ENCODE measurements at places on chromosomes 7 and 10. TPM values are rescaled to one million over a fixed set of nuclear protein-coding genes. Genes with fewer than 3 reads are reported as not detected.

DNA sequence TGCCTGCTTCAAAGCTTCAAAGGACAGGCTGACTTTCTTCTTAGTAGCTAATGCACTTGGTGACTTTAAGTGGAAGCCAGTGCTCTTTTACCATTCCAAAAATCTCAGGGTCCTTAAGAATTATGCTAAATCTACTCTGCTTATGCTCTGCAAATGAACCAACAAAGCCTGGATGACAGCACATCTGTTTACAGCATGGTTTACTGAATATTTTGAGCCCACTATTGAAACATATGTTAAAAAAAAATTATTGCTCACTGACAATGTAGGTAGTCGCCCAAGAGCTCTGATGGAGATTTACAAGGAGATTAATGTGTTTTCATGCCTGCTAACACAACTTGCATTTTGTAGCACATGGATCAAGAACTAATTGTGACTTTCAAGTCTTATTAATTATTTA lies 258.2 kb upstream of the HGF start:
- no peaks in the 10 kb centered on the region for H3K27me3 ChIP-seq
- no peaks in the 10 kb centered on the region for H3K36me3 ChIP-seq
- DNase-seq: no peak
- no peaks in the 10 kb centered on the region for H3K4me1 ChIP-seq
- H3K27ac ChIP-seq: no peak overlapping the region
- no peak overlapping the region for H3K4me3 ChIP-seq

DNA sequence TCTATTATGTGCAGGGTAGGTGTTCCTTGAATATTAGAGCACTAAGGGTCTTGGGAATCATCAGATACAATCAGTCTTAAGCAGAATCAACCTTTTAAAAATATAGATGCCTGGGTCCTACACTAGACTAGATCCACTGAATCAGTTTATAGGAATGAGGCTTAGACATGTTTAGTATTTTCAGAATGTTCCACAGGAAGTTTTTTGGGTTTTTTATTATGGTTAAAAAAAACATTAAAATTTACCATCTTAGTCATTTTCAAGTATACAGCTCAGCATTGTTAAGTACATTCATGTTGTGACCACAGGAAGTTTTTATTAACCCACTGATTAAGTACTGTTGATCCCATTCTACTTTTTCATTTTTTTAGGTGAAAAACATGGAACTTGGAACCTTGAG lies 135.7 kb downstream of the LCOR start:
- no peak for DNase-seq
- no peak overlapping the region for H3K27ac ChIP-seq
- no peaks in the 10 kb centered on the region for H3K4me1 ChIP-seq
- no peaks in the 10 kb centered on the region for H3K27me3 ChIP-seq
- H3K36me3 ChIP-seq: no peaks in the 10 kb centered on the region
- no peak overlapping the region for H3K4me3 ChIP-seq

DNA sequence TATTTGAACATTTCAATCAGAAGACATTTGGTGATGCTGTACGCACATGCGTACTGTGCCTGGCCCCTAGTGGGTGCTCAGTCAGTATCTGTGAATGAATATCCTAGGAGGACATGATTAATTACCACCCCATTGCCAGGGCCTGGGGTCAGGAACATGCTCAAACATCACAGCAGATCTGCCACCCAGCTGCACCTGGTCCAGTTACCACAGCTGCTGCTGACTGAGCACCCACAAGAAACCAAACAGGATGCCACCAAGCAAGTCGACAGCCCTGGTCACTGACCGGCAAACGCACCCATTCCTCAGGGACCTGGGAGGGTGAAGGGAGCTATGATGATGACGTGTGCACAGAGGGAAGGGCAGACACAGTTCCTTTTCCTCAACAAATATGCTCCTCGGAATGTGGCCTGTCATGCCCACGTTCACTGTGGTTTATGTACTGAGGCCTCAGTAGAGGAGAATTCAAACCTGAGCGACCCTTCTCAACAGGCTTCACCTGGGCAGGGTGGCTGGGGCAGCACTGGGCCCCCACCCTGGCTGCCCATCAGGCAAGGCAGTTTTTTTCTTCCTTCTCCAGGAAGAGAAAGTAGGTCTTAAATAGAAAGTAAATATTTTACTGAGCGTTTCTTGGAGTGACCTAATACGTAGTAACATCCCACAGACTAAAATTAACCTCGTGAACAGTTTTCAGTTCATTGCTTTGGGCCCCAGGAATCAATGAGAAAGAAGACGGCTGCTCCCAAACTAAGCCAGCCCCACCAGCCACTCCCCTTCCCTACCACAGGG lies 13.4 kb downstream of the CTBP2 start:
- H3K4me3 ChIP-seq: no peak overlapping the region
- H3K27me3 ChIP-seq: peaks cover 8% of the 10 kb centered on the region
- peaks cover 41% of the 10 kb centered on the region for H3K4me1 ChIP-seq
- peaks cover 35% of the 10 kb centered on the region for H3K36me3 ChIP-seq
- H3K27ac ChIP-seq: peak overlapping the region; percentile 78
- no peak for DNase-seq

CDK14 gene
- 30.2 TPM for total RNA-seq

DNA sequence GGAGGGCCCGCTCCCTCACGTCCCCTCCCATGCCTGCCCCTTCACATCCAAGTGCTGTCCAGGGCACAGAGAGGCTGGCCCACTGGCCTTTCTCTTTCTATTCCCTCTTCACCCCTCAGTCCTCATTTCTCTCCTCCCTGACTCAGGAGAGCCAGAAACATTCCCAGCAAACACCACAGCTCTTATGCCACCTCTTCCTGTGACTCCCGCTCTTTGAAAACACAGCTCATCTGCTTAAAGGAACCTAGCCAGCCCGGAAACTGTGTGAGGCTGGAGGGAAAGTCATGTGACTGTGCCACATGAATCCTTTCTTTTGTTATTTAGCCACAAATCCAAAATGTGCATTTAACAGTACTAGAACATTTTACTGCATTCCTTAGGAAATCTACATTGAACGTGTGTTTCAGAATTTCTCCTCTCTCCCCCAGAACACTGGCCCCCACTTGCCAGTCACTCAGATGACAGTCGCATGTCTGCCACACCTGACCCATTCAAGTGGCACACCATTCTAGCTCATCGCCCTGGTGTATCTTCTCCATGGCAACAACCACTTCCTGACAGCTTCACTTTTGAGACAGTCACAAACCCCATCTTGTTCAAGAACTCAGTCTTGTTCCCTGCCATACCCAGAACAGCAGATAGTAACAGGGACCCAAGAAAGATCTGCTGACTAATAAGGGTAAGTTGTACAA lies 42.8 kb downstream of the GRB10 start:
- peaks cover 43% of the 10 kb centered on the region for H3K4me1 ChIP-seq
- H3K36me3 ChIP-seq: peaks cover 11% of the 10 kb centered on the region
- no peak for DNase-seq

GDF2 gene
- total RNA-seq: not detected

- H3K27ac ChIP-seq: no peak overlapping the region
- peaks cover 6% of the 10 kb centered on the region for H3K27me3 ChIP-seq
- no peaks in the 10 kb centered on the region for H3K36me3 ChIP-seq
- H3K4me3 ChIP-seq: no peak overlapping the region
Measured at GRCh38 chr7:91710881-91711280, 169.6 kb downstream of the MTERF1 start.

- DNase-seq: no peak
- H3K4me3 ChIP-seq: no peak overlapping the region
- H3K27me3 ChIP-seq: peaks cover 2% of the 10 kb centered on the region
- H3K27ac ChIP-seq: no peak overlapping the region
- no peaks in the 10 kb centered on the region for H3K36me3 ChIP-seq
Measured at GRCh38 chr10:97631098-97631497, 2.2 kb downstream of the MORN4 start.

EBLN1 gene
- total RNA-seq: not detected

DNA sequence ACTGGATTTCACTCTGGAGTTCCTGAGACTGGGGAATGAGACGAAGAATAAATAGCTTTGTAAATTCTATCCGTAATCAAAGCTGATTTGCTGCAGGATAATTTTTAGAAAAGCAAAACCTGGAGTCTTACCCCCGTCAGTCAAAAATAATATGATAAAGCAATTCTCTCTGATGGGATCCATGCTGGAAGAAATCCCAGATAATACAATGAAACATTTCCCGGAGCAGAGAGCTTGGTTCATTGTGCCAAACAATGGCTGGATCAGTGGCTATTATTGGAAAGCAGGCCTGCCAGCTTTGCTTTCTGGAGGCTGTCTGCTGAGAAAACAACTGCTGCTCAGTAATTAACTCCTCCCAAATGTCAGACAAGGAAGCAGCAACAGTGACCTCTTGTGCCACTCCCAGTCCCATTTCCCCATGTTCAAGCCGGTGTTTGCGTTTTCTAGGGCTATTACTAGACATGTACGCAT lies 609.4 kb upstream of the PCDH15 start:
- no peak overlapping the region for H3K4me3 ChIP-seq
- DNase-seq: peak; percentile 38
- peak overlapping the region; percentile 50 for H3K27ac ChIP-seq
- no peaks in the 10 kb centered on the region for H3K27me3 ChIP-seq

EN2 gene
- 2.1 TPM for total RNA-seq

- H3K4me1 ChIP-seq: peaks cover 43% of the 10 kb centered on the region
- H3K27ac ChIP-seq: no peak overlapping the region
- DNase-seq: no peak
- H3K4me3 ChIP-seq: peak overlapping the region; percentile 89
- H3K36me3 ChIP-seq: peaks cover 43% of the 10 kb centered on the region
Measured at GRCh38 chr7:2843191-2843685, 870 bp downstream of the GNA12 start.

- H3K36me3 ChIP-seq: peaks cover 3% of the 10 kb centered on the region
- no peaks in the 10 kb centered on the region for H3K27me3 ChIP-seq
Measured at GRCh38 chr7:104160375-104160774, 47.4 kb downstream of the ORC5 start.

DNA sequence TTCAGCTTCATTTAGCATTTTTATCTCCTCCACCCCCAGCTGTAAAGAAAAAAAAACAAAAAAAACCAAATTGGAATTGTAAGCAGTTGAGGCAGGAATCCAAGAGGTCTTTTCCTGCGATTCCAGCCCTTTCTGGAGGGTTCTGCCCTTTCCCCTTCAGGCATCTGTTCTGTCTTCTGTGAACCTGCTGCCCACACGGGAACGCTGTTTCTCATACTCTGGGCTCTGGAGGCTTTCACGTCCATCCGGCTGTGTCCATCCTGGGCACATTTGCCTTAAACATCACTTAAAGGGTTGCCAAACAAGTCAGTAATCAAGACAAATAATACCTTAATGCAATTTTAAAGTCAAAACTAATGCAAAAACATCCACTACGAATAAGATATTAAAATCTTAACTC lies 302.8 kb upstream of the PITRM1 start:
- peaks cover 3% of the 10 kb centered on the region for H3K36me3 ChIP-seq
- DNase-seq: no peak
- H3K27me3 ChIP-seq: peaks cover 3% of the 10 kb centered on the region
- no peak overlapping the region for H3K4me3 ChIP-seq

- no peaks in the 10 kb centered on the region for H3K4me1 ChIP-seq
- H3K27me3 ChIP-seq: peaks cover 21% of the 10 kb centered on the region
- no peak overlapping the region for H3K27ac ChIP-seq
- no peak for DNase-seq
- H3K4me3 ChIP-seq: no peak overlapping the region
Measured at GRCh38 chr7:81926-82756, 110.2 kb upstream of the FAM20C start.

GRCh38 chr10:35091994-35092790 lies 2.1 kb upstream of the CUL2 start:
- H3K27me3 ChIP-seq: peaks cover 6% of the 10 kb centered on the region
- H3K27ac ChIP-seq: no peak overlapping the region
- H3K4me3 ChIP-seq: no peak overlapping the region
- peaks cover 11% of the 10 kb centered on the region for H3K36me3 ChIP-seq

ENKUR gene
- not detected for total RNA-seq

DNA sequence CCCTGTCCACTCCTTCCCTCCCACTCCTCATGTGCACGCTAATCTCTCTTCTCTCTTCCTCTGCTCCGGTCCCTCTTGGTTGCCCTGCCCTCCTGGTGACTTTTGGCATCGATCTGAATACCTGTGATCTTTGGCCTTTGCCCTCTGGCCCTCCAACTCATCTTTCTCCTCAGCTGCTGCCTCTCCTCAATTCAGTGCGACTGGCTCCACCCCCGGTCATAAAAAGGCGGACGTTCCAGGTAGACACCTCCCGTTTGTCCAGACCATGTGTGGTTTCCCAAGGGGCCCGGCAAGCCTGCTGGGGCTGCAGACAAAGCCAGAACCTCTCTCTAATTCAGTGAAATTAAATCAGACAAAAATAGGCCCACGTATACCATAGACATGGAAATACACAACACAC lies 96.8 kb downstream of the COL13A1 start:
- H3K4me1 ChIP-seq: peaks cover 25% of the 10 kb centered on the region
- H3K27me3 ChIP-seq: peaks cover 10% of the 10 kb centered on the region
- DNase-seq: no peak
- peaks cover 6% of the 10 kb centered on the region for H3K36me3 ChIP-seq
- peak overlapping the region; percentile 29 for H3K4me3 ChIP-seq

SH2B2 gene
- 2.6 TPM for total RNA-seq

ACTR3C gene
- total RNA-seq: 0.87 TPM

- no peaks in the 10 kb centered on the region for H3K36me3 ChIP-seq
- no peak overlapping the region for H3K27ac ChIP-seq
- H3K27me3 ChIP-seq: peaks cover 1% of the 10 kb centered on the region
- no peak for DNase-seq
- H3K4me1 ChIP-seq: peaks cover 14% of the 10 kb centered on the region
Measured at GRCh38 chr10:113364227-113364626, 188.6 kb upstream of the HABP2 start.

- no peak for DNase-seq
- peaks cover 31% of the 10 kb centered on the region for H3K27me3 ChIP-seq
- H3K4me1 ChIP-seq: peaks cover 9% of the 10 kb centered on the region
- no peak overlapping the region for H3K4me3 ChIP-seq
- H3K27ac ChIP-seq: no peak overlapping the region
Measured at GRCh38 chr10:119441921-119442757, 100.4 kb downstream of the RGS10 start.

GRCh38 chr10:92342796-92343195 lies 51.8 kb downstream of the MARCHF5 start:
- DNase-seq: no peak
- H3K4me1 ChIP-seq: peaks cover 3% of the 10 kb centered on the region
- H3K4me3 ChIP-seq: peak overlapping the region; percentile 37
- H3K27ac ChIP-seq: no peak overlapping the region
- H3K27me3 ChIP-seq: peaks cover 1% of the 10 kb centered on the region

DNA sequence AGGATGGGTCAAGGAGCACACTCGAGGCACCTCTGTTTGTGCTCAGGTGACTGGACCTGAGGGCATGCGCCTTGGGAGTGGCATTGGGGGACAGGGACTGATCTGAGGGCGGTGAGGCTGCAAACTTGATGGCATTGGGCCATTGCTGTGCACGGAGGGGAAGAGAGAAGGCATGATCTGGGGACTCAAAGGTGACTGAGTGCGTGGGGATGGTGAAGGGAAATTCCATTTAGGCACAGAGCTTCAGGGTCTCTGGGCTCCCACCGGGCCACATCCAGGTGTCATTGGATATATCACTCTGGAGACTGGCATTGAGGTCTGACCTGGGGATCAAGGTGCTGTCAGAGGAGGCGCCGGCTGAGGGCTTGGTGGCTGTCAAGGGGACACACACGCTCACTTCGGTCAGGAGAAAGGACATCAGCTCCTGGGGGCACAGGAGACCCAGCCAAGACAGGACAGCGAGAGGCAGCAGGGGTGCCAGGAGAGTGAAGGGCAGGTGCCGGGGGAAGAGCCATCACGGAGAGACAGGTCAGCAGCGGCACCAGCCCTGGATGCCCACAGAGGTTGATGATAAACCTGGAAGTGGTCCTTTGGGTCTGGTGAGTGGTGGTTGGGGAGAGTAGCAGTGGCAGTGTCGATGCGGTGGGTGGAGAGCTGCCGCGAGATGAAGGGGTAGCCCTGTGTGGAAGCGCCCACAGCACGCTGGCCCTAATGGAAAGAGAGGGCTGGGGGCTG lies 5.5 kb downstream of the ADCK2 start:
- H3K36me3 ChIP-seq: peaks cover 41% of the 10 kb centered on the region
- peak overlapping the region; percentile 20 for H3K4me3 ChIP-seq
- peaks cover 40% of the 10 kb centered on the region for H3K4me1 ChIP-seq
- no peak for DNase-seq
